ENCODE measurements at places on chromosomes 7 and 10.

DNA sequence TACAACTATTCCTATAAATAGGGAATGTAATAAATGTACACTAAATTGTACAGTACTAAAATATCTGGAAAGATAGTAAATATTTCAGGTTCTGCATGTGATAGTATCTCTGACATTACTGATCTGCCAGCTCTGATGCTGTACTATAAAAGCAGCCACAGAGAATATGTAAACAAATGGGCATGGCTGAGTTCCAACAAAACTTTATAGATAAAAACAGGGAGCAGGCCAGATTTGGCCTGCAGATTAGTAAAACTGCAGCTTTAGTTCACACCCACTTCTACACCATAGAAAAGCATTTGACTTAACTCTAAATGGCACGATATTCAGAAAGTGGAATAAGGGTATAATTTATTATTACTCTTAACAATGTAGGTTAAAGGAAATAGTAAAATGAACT is 18.8 kb upstream of the TLL2 start:
- DNase-seq: no peak

GRCh38 chr7:95883217-95883616 is 110.9 kb downstream of the DYNC1I1 start:
- no peak for DNase-seq

DNA sequence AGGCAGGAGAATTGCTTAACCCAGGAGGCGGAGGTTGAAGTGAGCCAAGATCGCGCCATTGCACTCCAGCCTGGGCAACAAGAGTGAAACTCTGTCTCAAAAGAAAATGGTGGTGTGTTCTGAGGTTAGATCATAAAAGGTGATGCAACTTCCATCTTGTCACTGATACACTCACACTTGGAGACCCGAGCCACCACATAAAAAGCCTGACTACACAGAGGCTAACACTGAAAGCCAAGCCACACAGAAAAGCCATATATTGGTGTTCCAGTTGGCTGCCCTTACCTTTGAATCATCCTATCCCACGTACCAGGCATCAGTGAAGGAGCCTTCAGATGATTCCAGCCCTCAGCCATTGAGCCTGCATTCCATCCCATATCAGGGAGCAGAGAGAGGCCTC is 4.0 kb downstream of the MORN4 start:
- no peak for DNase-seq

DNA sequence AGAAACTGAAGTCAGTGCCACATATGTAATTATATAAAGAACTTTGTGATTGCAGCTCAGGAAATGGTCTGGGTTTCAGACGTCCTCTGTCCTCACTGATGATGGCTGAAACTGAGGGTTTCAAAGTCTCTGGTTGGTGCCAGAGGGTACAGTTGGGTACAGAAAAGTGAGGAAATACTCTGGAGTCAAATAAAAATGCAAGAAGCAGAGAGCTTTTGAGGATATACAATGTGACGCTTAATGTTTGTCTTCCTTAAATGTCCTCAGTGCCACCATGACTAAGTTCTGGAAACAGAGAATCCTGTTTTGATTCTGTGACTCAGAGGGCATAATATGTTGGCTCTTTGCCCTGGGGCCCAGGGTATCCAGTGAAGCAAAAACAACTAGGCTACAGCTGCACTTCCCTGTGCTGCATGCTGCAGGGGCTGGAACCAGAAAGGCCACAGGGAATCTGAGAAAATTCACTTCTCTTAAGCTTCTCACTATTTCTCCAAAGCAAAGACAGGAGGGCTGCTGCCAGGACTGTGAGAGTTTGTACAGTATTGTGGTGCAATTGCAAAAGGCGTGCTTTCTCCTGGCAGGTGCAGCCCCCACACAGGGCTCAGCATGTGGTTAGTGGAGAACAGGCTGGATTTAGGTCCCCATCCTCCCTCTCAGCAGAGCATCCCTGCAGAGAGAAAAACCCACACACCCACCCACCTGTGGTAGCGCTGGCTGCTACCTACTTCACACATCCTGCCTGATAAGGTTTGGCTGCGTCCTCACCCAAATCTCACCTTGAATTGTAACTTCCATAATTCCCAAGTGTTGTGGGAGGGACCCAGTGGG is 169.5 kb upstream of the SVIL start:
- DNase-seq: peak; percentile 65

GRCh38 chr7:147567043-147567442 is 1023.5 kb upstream of the C7orf33 start:
- no peak for DNase-seq

GRCh38 chr7:139422126-139422525 is 61.3 kb downstream of the KLRG2 start:
- DNase-seq: no peak
